Activated T-cell treated with anti-CD3 and anti-CD28 coated beads, Interleukin-2, amount 50 U/mL, for 48 hours (primary cell): ENCODE measurements at places on chromosomes 2 and 18.

DNA sequence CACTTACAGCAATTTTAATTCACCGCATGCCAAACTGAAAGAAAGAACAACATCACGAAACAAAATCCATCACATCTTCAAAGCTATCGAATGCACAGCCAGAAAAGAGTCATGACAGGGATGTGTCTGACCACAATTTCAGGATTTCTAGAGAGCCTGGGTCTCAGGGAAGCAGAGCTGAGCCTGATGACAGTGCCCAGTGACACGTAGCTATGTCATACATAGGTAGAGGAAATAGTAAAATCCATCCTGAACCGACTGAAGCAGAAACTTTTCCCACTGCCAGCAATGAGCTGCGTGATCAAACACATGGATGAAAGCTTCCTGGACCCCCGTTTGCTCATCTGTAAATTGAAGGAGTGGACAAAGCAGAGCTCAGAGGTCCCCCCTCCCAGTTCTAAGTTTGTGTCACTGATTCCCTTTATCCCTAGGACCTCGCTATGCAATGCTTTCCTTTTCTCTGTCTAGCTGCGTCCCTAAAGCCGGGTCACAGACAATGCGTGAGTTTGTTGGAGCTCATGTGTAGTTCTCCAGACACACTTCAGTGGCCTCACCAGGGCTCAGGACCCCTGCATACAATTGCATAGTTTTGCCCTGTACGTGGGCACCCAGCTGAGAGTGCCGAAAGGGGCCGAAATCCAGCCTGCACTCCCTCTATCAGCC, 37.6 kb downstream of the CCBE1 start:
- DNase-seq: no peak

DNA sequence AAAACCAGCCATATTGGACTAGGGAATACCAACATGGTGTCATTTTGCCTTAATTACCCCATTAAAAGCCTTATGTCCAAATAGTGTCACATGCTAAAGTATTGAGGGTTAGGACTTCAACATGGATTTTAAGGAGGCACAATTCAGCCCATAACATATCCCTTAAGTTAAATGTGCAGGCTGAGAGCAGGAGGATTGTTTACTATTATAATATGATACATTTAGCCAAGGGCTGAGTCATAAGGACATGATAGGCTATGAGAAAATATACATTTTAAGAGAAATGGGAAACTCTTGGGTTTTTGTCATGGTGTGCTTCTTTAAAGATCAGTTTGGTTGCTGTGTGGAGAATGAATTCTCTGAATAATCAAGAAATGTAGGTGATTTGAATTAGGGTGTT, 136.8 kb downstream of the RDH14 start:
- no peak for DNase-seq

DNA sequence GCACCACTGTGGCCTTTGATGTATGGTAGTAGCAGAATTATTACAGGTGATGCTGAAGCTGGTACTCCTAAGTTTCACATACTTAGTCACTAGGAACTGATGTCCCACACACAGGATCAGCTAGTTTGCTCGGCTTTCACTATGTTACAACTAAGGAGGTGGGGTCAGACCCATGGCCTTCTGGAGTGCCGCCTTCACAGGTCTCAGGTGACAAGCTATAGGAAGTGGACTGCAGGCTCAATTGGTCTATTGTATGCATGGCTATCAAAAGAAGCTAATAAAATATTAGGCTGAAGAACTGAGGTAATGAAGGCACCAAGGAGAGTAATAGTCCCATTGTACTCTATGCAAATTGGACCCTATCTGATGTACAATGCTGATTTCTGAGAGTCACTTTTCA, 170.6 kb downstream of the DLGAP1 start:
- DNase-seq: no peak

GRCh38 chr2:71612581-71613402, 159.4 kb downstream of the DYSF start:
- DNase-seq: no peak

DNA sequence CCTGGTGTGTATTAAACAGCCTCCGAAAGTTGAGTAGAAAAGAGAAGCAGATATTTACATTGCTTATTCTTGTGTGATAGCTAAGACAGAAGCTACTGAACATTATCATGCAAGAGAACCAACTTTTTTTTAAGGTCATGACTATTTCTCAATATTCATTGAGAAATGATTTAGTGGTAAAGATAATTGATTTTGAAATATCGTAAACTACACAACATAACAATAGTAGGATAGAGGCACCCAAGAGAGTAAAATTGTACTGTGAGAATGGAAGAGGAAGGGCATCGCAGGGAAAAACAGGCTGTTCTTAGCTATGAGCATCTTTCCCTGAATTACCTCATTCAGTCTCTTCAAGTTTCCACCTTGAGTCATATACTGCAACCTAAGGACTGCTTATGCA, 25.2 kb downstream of the HRH4 start:
- no peak for DNase-seq

GRCh38 chr2:10632230-10632629, 57.5 kb downstream of the NOL10 start:
- no peak for DNase-seq

- DNase-seq: no peak
Observed at GRCh38 chr18:12837747-12838146, 46.3 kb downstream of the PTPN2 start.

GRCh38 chr2:47334356-47335136, 68.4 kb upstream of the MSH2 start:
- DNase-seq: no peak

GRCh38 chr2:19711470-19712372, 190.1 kb downstream of the TTC32 start:
- DNase-seq: no peak

GRCh38 chr2:37573451-37574388, 97.7 kb downstream of the CDC42EP3 start:
- DNase-seq: no peak

- DNase-seq: no peak
Observed at GRCh38 chr18:62881509-62882016, 166.2 kb downstream of the PHLPP1 start.

DNA sequence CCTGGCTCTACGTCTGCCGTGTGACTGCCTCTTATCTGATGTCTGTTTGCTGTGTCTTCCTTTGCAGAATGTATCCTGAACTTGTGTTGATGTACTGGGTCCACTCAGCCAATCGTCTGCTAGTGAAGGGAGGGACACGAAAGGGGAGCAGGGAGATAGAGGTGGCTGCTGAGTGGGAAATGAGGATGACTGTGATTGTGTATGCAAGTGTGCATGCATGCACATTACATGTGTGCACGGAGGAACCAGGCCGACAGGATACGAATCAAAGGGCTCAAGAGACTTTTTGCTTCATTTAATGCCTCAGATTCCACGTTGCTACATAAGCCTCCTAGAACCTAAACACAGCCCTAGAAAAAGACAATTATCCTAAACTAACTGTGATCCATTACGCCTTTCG, 111.2 kb downstream of the TFCP2L1 start:
- no peak for DNase-seq

GRCh38 chr18:80250740-80251364, 3.5 kb upstream of the PARD6G start:
- peak; percentile 11 for DNase-seq

GRCh38 chr18:50135903-50136302, 59.0 kb downstream of the MYO5B start:
- DNase-seq: no peak

DNA sequence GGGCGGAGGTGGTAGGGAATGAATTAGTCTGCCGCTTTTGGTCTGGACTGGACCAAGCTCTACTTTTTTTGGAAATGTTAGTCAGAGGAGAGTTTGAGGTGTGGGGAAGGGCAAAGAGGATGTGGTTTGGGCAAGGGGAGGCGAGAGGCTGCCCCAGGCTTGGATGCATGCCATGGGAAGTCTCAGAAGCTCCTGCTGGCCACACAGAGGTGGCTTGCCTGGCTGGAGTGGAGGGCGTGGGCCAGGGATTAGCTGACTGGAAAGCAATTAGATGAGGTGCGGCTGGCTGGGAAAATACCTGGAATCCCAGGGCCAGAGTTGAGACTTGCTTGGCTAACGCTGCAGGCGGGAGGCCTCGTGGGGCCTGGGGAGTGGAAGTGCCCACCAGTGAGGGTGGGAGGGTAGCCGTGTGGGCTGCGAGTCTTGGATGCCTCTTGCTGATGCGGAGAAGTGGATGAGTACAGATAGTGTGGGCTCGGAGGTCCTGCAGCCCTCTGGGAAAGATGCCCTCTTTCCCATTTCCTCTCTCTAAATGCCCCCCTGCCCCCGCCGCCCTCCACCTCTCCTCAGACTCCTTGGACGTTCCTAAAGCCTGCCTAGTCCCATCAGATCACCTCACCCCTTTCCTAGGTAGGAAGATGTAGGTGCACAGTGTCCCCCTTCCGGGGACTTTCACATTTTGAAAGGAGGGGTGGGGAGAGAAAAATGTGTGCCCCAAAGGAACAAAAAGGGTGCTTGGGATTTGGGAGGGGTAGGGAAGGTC, 117.6 kb downstream of the SMAD7 start:
- DNase-seq: peak; percentile 37

DNA sequence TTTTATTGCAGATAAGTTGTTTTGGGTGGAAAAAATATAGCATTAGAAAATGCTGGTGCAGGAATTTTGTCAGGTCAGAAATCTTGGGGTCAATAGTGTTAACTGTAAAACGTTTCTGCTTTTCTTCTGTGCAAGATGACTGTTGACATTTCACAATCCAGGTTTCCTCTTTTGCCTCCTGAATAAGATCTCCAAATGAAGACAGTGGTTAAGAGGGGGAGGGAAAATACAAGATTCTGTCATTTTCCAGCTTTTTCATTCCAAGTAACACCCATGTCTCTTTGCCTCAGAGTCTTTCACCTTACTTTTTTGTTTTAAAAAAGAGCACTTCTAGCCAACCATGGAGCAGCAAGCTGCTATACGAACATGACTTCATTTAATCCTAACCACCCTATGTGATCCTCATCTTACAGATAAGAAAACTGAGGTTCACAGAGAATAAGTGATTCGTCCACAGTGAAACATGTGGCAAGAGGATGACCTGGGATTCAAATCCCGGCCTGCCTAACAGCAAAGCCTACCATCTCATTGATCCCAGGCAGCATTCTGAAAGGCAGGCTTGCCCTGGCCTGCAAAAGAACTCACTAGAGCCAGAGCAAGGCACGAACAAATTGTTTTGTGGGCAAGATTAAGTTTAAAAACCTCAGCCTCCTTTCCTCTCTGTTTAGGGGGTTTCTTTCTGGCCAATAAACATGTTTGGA, 3.0 kb downstream of the PLEK start:
- DNase-seq: no peak
